ENCODE measurements at places on chromosomes 6 and 20. TPM values are rescaled to one million over a fixed set of nuclear protein-coding genes. Genes with fewer than 3 reads are reported as not detected.

DNA sequence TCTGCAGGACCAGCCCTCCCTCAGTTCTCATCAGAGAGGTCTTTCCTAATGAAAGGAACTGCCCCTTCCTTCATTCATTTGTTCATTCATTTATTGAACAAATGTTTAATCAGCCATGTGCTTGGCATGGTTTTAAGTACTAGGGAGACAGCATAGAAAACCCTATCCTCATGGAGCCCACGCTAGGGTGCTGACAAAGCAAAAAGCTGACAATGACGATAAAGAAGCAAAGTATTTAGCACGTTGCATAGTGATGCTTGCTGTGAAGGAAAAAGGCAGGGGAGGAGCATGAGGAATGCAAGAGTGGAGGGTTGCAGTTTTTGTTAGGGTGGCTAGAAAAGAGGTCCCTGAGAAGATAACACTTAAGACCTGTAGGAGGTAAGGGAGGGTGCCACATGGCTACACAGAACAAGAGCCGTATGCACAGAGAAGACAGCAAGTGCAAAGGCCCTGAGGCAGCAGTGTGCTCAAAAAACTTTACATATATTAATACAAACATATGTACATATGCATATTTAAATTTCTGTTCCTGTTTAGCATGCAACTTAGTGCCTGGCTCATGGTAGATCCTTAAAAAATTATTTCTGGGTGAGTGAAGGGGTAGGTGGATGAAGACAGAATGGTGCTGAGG lies 98.9 kb downstream of the EYA2 start:
- no peak for DNase-seq

DNA sequence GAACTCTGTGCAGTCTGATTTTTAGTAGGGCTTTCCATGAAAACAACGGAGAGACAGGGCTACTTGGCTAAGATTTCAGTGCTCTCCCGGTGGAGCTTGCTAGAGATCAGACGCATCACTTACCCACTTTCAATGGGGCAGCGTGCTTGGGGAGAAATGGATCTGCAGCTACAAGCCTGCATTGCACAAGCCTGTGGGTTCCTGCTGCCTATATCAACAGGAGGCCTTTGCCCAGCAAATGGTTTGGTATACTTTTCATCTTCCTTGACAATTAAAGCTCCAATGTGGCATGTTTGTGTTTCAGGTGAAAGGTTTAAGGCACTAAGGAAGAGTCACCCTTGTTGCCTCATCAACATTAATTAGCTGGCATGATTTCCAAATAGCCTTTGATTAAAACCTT lies 136.0 kb upstream of the FOXQ1 start:
- no peak for DNase-seq

GRCh38 chr20:45436732-45437485 lies 21.0 kb downstream of the PIGT start:
- DNase-seq = peak; percentile 87

The EYA2 gene
- polyA plus RNA-seq = not detected

DNA sequence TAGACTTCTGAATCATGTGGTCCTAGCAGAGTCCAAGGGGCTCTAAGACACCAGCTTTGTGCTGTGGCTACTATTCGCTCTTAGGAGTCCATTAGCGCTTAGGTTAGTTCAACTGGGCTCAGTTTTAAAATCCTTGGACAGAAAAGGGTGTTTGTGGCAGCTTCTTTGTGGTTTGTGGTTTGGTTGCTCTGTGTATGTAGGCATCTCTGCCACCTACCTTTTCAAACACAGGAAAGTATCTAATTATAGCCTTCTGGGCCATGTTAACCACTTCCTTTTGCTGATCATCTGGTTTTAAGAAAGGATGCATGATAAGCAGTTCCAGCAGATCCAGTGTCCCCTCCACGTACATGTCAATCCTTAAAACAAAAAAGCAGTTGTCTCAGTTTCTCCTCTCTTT lies 10.8 kb downstream of the GSTA4 start:
- DNase-seq = no peak

The CLIC5 gene
- polyA plus RNA-seq = 0.03 TPM

Measured in SK-N-SH (cell line).